Activated CD4-positive, alpha-beta T cell treated with anti-CD3 and anti-CD28 coated beads, Interleukin-2, amount 50 U/mL, for 4 hours (primary cell): ENCODE measurements at places on chromosomes 5 and 9.

- no peak for DNase-seq
These were observed 419.6 kb upstream of the PIK3R1 start for GRCh38 chr5:67795781-67796477.

DNA sequence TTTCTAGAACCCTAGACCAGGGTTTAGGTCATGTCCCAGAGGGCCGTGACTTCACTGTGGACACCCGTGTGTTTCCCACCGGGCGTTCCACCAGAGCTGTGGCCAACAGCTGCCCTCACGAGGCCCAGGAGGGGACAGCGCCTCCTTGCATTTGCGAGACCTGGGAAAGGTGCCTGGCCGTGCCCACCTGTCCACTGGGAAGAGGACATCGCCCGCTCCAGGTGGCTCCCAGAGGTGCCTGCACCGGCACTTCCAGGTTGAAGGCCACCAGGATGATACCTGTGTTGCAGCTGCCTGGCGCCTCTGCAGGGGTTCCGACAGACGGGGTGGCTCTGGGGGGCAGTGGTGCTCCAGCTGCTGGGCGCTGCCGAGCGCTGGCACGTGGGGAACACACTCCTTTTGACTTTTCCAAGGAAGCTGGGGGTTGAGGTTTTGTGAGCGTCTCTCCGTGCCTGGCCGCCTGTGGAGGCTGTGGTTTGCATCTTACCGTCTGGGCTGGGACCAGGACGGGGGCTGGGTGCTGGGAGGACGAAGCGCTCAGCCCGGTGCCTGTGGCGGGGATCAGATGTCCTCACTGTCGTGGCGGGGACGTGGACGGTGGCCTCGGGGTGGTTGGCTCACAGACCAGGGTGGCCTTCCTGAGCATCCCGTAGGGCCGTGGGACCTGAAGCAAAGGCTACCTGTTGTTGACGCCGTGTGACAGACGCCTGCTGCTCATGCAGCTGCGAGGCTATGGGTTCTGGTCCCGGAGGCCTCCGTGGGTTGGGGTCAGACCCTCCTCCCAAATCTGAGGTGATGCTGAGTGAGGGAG is 19.2 kb downstream of the NKD2 start:
- DNase-seq: no peak

DNA sequence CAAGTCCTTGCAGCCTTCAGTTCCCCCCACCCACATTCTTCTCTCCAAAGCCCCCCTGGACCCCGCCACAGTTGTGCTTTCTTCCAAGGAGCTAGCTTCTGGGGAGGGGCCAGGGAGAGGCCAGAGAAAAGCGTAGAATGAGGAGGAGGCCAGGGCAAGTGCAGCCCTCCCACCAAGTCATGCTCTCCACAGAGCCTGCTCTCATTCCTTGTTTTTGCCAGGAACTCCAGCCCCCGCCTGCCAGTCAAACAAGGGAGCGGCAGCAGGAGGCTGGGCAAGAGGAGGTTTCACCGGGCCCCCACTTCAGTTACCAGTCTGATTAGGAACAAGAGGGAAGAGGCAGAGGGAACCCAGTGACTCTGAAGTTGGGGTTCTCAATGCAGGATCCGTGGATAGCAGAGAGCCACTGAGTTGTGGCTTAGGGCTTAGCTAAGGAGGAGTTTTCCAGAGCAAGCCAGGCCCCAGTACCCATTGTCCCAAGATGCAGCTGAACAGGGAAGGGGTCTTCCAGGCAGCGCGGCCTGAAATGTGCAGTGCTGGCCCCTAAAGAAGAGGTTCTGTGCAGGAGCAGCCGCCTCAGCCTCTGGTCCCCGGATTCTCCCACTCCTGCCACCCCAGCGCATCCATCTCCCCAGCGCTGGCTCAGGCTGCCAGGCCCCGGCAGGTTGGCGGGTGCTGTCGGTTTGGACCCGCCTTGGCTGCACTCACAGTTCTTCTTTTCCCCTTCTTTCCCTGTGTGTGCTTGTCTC is 120.6 kb downstream of the DAB2IP start:
- no peak for DNase-seq

- DNase-seq: no peak
These were observed 348.2 kb downstream of the IRX1 start for GRCh38 chr5:3943859-3944258.

DNA sequence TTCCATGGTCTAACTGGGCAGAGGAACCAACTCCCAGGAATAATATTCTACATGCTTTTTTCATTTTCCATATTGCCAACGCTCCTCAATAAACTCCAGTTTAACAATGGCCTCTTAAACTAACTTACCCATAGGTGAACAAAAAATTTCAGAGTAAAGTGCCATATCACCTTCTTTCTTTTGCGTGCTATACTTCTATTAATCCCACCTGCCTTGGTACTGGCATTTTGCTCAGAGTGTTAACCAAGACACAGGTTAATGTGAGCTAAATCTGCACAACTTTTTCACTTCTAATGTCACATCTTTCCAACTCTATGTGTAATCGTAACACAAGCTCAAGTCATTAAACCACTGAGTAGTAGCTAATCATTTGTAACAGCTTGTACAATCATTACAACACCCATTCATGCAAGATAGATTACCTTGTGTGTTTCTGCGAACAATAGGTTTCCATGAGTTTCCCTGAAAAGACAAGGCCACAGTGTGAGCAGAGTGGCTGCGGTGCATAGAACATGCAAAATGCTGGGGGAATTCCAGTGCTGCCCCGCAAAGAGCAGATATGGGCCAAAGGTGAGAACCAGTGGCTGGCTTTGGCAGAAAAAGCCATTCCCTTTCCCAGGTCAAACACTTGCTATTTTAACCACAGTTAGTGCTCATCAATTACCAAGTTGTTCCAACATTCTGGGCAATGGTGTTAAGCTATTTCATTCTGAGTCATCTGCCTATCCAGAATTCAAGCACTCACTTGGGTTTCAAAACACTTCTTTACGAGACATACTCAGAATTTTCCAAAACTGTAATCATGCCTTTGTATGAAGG is 42.8 kb downstream of the TIMD4 start:
- peak; percentile 11 for DNase-seq

DNA sequence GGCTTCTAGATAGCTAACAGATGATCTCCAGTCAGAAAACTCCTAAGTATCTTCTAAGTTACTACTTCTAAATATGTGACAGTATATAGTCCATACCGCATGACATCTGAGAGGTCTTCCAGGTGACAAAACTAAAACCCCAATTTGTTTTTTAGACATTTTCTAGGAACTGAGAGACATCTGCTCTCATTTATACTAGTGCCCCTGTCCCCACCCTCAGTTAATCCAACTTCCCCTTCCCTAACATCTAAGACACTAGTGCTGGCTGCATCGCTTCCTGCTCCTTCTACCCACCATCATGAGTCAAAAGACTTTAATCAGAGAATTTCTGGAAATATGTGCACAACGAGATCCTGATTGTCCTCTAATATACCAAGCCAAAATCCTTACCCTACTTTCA is 37.9 kb downstream of the FBXW11 start:
- no peak for DNase-seq

GRCh38 chr5:145124806-145125205 is 710.3 kb downstream of the PRELID2 start:
- no peak for DNase-seq
